ENCODE measurements at places on chromosomes 2 and 18. TPM values are rescaled to one million over a fixed set of nuclear protein-coding genes. Genes with fewer than 3 reads are reported as not detected.
A peak's percentile ranks its signal among the peaks of the same experiment; 100 is the strongest.

DNA sequence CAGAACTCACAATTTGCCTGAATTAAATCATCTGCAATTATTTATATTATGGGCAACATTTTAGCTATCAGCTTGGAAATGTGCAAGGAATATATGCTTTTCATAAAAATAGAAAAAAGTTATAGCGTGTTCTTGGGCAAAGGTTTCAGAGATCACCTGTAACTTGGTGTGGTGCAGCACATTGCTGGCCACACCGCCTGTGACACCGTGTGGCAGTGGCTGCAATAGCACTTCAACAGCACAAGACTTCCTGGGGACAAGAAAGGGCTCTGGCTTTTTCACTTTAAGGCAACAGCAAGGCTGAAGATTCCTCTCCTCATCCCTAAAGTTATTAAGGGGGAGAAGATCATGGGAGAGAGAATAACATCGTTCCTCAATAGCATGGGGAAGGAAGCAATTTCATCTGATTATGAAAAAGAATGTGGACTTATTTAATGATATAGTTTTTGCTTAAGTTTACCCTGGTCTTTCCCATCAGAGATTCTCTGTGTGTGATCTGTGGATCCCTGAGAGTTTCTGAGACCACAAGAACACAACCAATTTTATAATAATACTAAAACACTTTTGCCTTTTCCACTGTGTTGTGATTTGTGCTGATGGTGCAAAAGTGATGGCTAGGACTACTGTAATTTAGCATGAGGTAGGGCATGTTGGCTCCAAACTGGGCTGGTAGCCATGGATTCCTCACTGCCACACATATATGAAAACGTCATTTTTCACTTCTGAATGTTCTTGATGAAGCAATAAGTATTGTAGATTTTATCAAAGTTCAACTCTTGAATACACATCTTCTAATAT lies 15.0 kb upstream of the SERPINB3 start:
- H3K27ac ChIP-seq: no peak overlapping the region
- no peak overlapping the region for H3K4me3 ChIP-seq
- no peak for DNase-seq
- no peaks in the 10 kb centered on the region for H3K36me3 ChIP-seq
- peaks cover 4% of the 10 kb centered on the region for H3K4me1 ChIP-seq

DNA sequence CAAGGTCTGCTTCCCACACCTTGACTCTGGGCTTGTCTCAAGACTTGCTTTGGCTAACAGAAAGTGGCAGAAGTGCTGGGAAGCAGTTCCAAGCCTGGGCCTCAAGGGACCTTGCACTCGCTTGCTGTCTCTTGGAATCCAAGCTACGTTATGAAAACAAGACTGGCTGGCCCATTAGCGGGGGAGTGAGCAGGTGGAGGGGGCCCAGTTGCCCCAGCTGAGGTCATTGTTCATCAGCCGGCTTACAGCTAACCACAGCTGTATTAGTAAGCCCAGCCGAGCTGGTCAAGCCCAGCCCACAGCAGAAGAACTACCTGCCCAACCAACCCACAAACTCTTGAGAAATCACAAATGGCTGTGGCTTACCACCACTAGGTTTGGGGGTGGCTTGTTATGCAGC lies 63.1 kb downstream of the MARCO start:
- peak; percentile 48 for DNase-seq
- no peak overlapping the region for H3K27ac ChIP-seq
- no peaks in the 10 kb centered on the region for H3K36me3 ChIP-seq
- H3K4me3 ChIP-seq: no peak overlapping the region
- H3K27me3 ChIP-seq: peaks cover 29% of the 10 kb centered on the region

DNA sequence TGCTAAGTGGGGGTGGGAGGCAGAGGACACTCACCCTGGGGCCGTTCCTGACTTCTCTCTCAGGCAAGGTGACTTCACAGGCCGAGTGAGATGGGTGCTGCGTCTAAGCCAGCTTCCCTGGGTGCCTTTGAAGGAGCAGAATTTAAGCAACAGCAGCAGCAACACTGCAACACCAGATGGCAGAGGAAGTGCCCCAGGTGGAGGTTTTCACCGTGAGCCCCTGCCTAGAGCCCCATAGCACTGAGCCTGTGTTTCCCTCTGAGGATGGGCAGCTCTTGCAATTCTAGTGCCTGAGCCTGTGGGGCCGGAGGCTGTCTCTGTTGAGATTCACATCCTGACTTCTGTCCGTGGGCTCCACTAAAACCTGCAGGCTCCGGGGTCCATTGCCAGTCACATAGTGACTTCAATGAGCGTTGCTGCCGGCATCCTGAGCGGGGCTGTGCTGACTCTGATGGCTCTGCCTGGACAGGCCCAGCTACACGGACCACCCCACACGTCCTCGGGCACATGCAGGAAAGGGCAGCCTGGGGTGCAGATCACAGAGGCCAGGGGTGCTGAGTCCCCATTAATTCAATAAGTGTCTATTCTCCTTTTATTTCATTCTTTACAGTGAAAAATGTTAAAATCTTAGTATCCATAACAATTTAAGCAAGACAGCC lies 218.8 kb downstream of the SNTG2 start:
- H3K36me3 ChIP-seq: no peaks in the 10 kb centered on the region
- H3K4me1 ChIP-seq: peaks cover 9% of the 10 kb centered on the region
- H3K27ac ChIP-seq: no peak overlapping the region
- no peaks in the 10 kb centered on the region for H3K27me3 ChIP-seq
- no peak overlapping the region for H3K4me3 ChIP-seq
- DNase-seq: no peak

DNA sequence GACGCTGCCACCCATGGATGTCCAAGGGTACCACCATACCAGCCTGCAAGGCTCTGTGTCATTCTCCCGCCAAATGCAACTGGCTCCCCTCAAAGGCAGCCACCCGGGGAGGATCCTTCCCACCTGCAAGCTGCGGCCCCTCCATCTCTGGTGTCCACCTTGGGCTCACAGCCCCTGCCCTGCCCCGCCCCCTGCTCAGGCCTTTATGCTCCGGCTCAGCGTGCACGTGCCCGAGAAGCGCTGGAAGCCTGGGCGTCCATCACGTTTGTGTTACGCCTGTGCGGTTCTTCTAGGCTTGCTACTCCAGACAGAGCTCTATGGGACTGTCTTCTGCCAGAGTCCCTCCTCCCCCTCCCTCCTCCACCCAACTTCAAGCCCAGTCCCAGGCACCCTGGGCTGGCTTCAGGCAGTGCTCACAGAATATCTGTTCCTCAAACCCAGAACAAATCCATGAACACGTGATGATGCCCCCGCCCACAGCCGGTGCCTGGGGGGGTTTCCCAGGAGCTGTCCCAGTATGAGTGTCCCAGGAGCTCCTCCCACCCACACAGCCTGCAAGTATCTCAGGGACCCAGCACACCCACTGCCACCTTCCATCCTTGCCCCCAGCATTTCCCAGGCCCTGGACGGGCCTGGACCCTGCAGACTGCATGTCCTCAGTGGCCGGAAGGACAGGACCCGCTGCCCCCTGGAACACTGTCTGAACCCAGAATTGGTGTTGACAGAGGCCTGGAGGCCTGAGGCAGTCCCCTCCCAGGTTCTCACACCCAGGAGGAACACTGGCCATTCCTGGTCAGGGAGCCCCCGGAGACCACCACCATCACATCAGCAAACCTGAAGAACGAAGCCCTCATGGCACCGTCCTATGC lies 30.3 kb downstream of the KIF1A start:
- peaks cover 17% of the 10 kb centered on the region for H3K4me1 ChIP-seq
- H3K4me3 ChIP-seq: no peak overlapping the region
- H3K27ac ChIP-seq: no peak overlapping the region
- no peaks in the 10 kb centered on the region for H3K27me3 ChIP-seq

DNA sequence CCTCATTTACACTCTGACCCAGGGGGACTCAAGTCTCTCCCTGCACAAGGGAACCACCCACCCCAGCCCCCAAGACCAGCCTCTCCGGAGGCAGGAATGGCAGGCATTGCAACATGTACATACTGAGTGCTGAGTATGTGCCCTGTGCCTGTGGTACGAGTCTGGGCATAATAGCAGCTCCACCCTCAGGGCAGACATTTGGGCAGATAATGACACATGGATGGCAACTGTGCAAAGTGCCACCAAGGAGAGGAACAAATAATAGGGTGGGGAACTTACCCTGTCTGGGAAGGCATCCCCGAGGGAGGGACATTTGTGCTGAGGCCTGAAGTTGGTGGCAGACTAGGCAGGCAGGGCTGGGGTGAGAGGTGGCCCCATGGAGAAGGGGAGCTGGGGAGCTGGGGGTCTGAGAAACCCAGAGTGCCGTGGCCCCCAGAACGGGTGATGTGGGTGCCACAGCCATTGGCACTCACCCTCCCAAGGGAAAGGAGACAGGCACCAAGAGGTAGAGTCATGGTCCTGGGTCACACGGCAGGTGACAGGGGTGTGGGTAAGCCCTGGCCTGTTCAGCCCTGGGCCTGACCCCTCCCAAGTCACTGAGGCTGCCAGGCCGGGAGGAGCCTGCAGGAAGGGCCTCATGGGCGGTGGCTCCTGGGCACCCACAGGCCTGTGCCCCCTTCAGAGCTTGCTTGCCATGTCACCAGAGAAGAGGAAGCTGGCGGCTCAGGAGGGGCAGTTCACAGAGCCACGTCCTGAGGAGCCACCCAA lies 15.7 kb upstream of the GPR17 start:
- no peak for DNase-seq
- H3K27me3 ChIP-seq: peaks cover 3% of the 10 kb centered on the region
- H3K4me1 ChIP-seq: no peaks in the 10 kb centered on the region
- no peak overlapping the region for H3K27ac ChIP-seq
- H3K36me3 ChIP-seq: no peaks in the 10 kb centered on the region
- H3K4me3 ChIP-seq: no peak overlapping the region

DNA sequence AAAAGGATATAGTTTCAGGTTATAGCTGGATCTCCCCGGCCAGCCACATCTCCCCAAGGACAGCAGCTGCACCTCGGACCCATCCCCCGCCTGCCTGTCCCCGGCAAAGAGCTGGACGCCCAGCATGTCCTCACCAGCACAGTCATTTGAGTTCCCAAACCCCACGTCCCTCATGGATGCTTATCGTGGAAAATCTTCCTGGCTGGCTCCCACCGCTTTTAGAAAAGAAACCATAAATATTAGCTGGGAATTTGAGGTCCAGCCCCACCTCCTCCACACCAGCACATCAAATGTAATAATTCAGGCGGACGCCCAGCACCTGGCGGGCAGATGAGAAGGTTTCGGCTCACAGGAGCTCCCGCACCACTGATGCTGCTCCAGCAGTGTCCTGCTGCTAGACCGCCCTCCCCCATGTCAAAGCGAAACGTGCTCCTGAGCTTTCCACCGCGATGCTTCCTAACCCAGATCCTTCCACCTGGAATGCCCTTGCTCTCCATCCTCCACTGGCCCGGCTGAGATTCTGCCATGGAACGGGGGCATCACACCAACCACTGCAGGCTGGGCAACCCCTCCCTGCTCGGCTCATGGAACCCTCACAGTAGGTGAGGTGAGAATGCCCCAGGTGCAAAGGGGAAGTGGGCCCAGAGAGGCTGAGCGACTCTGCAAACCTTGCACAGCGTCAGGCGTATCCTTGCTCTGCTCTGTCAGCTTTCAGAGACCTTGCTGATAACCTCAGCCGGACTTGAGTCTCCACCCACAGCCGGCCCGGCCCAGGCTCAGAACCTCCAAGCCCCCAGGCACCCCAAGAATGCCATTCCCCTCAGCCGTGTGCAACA lies 71.5 kb upstream of the GPC1 start:
- H3K27ac ChIP-seq: no peak overlapping the region
- no peak overlapping the region for H3K4me3 ChIP-seq
- DNase-seq: no peak
- peaks cover 8% of the 10 kb centered on the region for H3K4me1 ChIP-seq
- no peaks in the 10 kb centered on the region for H3K36me3 ChIP-seq
- no peaks in the 10 kb centered on the region for H3K27me3 ChIP-seq

GRCh38 chr18:48100165-48100575 lies 169.7 kb upstream of the SMAD2 start:
- H3K27me3 ChIP-seq: no peaks in the 10 kb centered on the region
- peaks cover 14% of the 10 kb centered on the region for H3K4me1 ChIP-seq
- peak overlapping the region; percentile 11 for H3K4me3 ChIP-seq
- no peak for DNase-seq

- H3K4me1 ChIP-seq: no peaks in the 10 kb centered on the region
- no peak overlapping the region for H3K4me3 ChIP-seq
- H3K27me3 ChIP-seq: peaks cover 22% of the 10 kb centered on the region
- DNase-seq: no peak
- H3K27ac ChIP-seq: no peak overlapping the region
- no peaks in the 10 kb centered on the region for H3K36me3 ChIP-seq
Observed at GRCh38 chr2:71906357-71906973, 241.2 kb downstream of the CYP26B1 start.

DNA sequence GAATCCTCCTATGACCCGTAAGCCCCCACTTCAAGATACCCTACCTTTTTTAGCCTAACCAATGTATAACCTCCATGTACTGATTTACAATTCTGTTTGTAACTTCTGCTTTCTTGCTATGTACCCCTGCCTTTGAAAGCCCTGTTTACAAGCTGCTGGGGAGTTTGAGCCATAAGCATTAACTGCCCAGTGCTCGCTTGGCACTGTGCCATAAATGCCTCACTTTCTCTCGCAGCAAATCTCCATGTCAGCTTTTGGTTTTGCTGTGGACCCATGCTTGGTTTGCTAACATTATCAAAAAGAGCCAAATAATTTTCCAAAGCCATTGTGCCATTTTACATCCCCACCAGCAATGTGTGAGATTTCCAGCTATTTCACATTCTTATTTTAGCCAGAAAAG lies 51.8 kb downstream of the TEX51 start:
- H3K4me3 ChIP-seq: no peak overlapping the region
- no peak overlapping the region for H3K27ac ChIP-seq
- H3K36me3 ChIP-seq: no peaks in the 10 kb centered on the region
- H3K27me3 ChIP-seq: no peaks in the 10 kb centered on the region

GRCh38 chr2:28649481-28650265 lies 102.0 kb upstream of the PPP1CB start:
- H3K36me3 ChIP-seq: no peaks in the 10 kb centered on the region
- no peak overlapping the region for H3K4me3 ChIP-seq
- H3K27ac ChIP-seq: peak overlapping the region; percentile 61
- H3K4me1 ChIP-seq: peaks cover 39% of the 10 kb centered on the region
- no peak for DNase-seq

- DNase-seq: no peak
- peaks cover 2% of the 10 kb centered on the region for H3K4me1 ChIP-seq
- no peak overlapping the region for H3K4me3 ChIP-seq
- H3K27ac ChIP-seq: no peak overlapping the region
Observed at GRCh38 chr2:37843556-37843955, 81.5 kb upstream of the RMDN2 start.

CIDEA gene
- not detected for total RNA-seq

GAD1 gene
- 1.7 TPM for total RNA-seq

ITGA4 gene
- total RNA-seq: 0.90 TPM

CNDP1 gene
- total RNA-seq: 0.48 TPM
